Glomerular endothelial cell (primary cell): ENCODE measurements at places on chromosomes 16 and 17.

DNA sequence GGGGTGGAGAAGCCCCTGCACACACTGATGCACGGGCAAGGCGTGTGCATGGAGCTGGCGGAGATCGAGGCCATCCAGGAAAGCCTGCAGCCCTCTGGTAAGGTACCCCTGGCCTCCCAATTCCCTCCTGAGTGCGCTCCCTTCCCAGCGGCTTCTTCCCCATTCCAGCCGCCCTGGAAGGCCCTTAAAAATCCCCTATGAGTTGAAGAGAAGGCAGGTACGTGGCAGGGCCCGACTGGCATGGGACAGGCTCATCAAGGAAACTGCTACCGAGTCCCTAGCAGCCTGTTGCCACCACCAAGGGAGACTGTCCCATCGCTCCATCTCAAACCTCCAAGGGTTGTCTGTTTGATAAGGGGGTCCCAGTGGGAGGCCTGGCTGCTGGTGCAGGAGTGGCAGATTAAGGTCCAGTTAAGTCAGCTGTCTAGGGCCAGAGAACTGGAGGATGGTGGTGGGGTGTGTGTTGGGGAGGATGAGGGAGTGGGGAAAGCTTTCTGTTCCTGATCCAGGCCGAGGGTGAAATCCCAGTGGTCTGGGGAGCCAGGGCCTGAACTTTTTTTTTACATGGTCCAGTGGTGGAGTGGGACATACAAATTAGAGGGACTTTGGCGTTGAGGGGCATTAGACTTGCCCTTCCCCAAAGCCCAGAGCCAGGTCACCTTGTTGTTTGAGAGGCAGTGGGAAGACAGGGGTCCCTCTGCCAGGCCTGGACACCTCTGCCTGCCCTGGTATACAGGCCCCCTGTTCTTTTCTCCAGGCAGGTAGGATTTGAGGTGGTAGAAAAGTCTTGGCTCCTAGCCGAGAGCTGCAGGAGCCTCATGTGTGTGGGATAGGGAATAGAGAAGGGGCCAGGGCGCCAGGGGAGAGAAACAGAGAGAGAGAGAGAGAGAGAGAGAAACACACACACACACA lies 994 bp downstream of the IGFBP4 start:
- no peak for DNase-seq

- DNase-seq: no peak
Observed at GRCh38 chr17:18224053-18224386, 1.4 kb upstream of the LLGL1 start.

DNA sequence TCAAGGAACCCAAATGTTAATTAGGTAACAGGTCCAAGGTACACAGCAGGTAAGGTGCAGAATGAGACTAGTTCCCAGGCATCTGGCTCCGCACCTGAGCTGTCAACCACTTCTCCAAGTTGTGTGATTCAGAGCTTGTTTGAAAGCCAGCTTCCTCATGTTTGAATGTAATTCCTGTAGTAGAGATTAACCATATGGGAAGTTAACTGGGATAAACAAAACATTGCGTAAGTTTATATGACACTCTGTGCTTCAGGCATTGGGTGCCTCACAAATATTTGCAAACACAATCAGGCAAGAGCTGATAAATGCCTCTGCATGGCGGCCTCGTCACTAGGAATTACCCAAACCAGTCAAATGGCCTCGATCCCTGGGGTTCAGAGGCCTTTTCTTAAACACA lies 27.9 kb upstream of the CPHXL start:
- no peak for DNase-seq

DNA sequence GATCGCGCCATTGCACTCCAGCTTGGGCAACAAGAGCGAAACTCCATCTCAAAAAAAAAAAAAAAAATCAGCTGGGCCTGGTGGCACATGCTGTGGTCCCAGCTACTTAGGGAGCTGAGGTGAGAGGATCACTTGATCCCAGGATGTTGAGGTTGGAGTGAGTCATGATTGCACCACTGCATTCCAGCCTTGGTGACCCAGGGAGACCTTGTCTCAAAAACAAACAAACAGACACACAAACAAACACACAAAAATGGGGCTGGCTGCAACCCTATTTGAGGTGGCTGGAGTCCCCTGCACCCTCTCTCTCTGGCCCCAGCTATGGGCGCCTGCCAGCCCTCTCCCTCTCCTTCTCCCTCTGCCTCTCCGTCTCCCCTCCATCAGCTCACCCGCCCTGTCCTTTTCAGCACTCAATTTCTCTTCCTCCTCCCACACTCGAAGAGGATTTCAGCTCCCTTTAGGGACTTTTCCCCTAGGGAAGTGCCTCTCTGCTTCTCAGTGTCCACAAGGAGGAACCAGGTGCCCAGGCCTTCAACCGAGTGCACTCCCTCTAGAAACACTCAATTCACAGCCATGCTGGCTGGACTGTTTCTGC lies 17.5 kb upstream of the TFAP4 start:
- no peak for DNase-seq

DNA sequence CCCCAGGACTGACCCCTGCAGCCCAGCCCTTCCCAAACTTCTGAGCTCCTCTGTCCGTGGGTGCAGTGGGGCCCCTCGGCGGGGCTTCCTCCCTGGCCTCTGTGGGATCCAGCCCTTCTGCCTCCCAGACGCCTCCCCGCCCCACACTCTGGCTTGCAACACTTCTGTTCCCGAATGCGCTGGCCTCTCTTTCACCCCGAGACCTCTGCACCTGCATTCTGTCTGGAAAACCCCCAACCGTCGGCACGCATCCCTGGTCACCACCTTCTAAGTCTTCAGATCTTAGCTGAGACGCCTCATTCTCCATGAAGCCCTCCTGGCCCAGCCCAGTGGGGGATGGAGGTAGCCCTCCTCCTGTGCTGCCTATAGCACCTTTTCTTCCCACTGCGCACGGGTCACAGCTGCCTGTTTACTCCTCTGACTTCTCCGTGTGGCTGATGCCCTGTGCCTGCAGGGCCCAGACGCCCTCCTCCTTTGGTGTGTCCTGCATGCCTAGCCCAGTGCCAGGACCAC lies 26.4 kb downstream of the TMEM235 start:
- DNase-seq: no peak

DNA sequence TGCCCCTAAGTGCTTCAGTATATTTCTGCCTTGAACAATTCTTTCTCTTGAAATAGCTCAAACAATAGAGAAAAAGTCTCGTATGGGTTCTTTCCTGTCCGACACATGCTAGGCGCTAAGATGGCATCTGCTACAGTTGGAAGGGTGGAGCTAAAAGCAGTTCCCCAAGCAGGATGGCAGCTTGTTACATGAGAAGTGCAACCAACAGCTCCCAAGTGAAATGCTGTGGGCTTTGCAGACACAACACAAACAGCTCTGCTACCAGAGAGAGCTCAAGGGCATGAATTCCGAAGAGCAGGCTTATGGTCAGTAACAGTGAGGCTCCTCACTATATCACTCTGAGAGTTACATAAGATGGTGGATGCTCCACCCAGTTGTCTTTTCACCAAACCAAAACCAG lies 83.8 kb downstream of the VPS53 start:
- DNase-seq: no peak

DNA sequence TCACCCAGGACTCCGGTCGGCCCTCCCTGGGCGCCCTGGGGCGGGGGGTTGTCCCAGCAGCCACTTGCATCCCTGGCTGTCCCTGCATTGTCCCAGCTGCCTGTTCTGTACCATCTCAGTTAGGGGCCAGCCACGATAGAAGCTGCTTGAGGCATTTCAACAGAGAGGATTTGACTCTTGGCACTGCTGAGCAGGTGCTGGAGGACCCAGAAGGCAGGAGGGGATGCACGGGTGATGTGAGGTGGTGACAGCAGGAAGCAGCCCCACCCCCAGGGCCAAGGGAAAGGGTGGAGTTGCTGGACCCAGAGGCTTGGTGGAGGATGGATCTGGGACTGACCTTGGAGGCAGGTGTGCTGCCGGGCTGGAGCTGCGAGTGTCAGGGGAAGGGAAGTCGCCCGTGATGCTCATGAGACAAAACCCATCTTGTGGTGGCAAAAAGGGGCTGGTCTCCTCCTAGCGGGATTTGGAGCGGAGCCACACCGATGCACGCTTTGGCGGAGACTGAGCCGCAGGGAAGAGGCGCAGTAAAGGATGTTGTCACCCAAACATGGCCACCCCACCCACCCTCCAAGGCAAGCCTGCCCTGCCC lies 188.0 kb upstream of the GSE1 start:
- no peak for DNase-seq

GRCh38 chr17:27296428-27296979 lies 2.6 kb downstream of the WSB1 start:
- no peak for DNase-seq

- no peak for DNase-seq
Observed at GRCh38 chr17:17871913-17872312, 35.1 kb upstream of the SREBF1 start.

- no peak for DNase-seq
Observed at GRCh38 chr16:8179615-8180014, 410.7 kb downstream of the TMEM114 start.
